Right ventricle myocardium superior (tissue), 1 donor: ENCODE measurements at places on chromosomes 13 and 19.

DNA sequence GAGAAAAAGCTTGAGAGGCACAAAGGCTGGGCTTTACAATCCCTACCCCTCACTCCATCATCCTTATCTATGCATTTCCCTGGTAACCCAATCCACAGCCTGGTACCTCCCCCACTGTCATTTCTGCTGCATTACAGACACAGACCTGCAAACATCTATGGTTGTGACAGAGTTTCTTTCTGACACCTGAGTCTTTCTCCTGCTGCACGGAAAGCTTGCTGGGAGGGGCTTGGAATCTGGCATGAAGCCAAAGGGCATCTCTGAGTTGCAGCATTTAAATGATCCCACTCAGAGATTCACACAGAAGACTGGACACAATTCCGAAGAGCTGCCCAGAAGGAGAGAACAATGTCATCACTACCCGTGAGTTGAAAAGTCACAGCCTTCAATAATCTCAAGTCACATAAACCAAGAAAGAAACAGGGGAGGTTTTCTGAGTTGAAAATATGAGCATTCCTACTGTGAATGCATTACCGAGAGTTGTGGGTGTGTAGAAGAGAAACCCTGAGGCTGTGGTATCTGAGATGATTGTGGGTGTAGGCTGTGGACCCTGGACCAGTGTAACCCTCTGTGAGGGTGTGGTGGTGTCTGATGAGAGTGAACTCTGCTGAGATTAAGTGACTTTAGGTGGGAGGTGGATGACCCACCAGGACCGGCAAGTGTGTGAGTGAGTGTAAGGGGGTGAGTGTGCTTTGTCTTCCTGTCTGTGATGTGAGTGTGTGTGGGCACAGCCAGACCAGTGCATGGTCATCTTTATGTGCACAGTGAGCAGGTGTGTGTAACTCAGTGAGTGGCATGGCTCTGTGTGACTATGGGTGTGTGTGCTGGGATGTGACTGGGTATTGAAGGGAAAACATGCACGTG is at the start of gene LGALS14:
Gene LGALS14, plus strand, starts transcription at position 301 of the 864 bp plus-strand sequence. Its CDS starts 48 bp downstream, at position 349.
- no peak for DNase-seq

DNA sequence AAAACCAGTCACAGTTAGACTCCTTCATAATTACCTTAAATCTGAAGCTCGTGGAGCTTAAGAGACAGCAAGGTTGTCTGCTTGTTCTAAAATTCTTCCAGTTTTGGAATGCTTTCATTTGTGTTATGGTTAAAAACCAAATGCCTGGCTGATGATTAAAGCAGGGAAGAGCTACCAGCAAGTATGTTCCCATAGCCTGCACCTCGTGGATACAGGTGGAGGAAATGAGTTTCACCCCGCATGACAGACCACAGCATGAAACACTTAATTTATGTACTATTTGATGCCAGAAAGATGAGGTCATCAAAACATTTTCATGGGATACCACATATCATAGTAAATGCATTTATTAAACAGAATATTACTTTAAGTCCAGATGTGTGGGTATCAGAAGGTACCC is 416 bp upstream of the DOCK9 start:
- DNase-seq = no peak

- no peak for DNase-seq
Measured at GRCh38 chr13:79496188-79496587, 15.2 kb downstream of the NDFIP2 start.

- DNase-seq = no peak
Measured at GRCh38 chr19:17098326-17098725, 22.7 kb downstream of the MYO9B start.

DNA sequence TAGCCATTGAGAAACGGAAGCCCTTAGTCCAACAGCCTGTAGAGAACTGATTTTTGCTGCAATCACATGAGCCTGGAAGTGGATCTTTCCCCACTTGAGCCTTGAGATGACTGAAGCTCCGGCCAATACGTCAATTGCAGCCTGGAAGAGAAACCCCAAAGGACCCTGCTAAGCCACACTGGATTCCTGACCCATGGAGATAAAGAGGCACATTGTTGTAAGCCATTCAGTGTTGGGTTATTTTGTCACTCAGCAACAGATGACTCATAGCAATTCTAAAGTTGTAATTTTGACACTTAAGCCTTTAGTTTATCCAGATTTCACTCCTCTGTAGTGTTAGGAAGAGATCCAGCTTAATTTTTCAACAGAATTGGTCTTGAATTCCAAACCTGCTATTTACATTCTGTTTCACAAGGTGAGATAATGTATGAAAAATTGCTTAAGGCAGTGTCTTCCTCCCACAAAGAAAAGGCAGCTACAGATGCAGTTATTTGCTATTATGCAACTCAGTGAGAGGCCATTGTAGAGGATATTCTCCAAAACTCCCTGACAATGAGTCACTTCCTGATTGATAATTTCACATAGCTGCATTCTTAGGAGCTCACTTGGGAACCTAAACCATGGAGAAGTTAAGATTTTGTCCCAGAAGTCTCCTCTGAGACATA is 59.4 kb upstream of the TSHZ3 start:
- no peak for DNase-seq

DNA sequence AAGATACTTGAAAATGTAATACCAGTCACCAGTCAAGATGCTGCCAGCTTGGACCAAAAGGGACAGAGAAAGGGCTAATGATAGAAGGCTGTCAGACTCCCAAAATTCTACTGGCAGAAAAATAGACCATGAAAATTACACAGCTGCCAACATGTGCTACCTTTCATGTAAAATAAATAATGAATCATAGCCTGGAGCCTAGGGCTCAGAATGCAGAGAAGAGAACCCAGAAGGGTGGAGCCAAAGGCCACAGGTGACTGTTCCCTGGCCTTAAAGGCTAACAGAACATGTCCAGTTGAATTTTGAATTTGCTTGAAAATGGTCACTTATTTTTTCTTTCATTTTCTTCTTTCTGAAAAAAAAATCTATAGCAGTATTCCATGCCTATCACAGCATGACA is 1827.0 kb upstream of the MIR17HG start:
- no peak for DNase-seq

GRCh38 chr13:21053231-21053630 is 8.2 kb downstream of the LATS2 start:
- no peak for DNase-seq

DNA sequence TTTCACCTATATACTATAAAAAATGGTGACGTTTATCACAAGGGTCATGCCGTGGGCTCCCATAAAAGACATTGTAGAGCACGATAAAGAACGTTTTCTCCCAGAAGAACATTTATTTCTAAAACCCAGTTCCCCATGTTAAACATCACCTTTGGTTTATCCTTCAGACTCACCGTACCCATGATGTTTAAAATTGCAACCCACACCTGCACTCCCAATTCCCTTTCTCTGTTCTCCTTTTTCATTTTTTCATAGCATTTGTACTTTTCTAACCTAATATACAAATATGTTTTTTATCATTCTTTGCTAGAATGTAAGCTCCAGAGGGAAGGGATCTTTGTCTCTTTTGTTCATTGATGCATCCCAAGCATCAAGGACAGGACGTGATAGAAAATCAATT is 2.0 kb downstream of the RCBTB2 start:
- no peak for DNase-seq

DNA sequence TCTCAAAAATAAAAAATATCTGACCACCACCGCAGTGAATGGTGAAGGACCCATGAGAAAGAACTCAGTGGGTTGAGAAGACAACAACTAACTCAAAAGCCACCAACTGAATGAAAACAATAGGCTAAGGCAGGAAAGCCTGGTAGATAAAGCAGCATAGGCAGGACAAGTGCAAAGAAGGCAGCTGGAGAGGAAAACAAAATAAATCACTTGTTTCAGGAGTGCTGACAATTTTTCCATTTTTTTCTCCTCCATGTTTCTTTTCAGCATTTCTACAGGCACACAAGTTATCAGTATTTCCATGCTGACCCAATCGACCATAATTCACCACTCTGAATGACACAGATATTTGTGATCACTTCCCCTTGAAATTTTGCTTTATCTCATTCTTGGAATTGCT is 597.8 kb downstream of the LIG4 start:
- no peak for DNase-seq

GRCh38 chr13:46179491-46179908 is 2.5 kb downstream of the LCP1 start:
- DNase-seq = peak; percentile 68

GRCh38 chr13:82036602-82037001 is 1695.7 kb upstream of the SPRY2 start:
- DNase-seq = no peak

- peak; percentile 66 for DNase-seq
Measured at GRCh38 chr13:30892966-30893365, 13.1 kb upstream of the MEDAG start.

- DNase-seq = no peak
Measured at GRCh38 chr13:100707818-100708740, 33.5 kb upstream of the TMTC4 start.

GRCh38 chr19:1647501-1648458 is 4.6 kb downstream of the TCF3 start:
- DNase-seq = no peak

DNA sequence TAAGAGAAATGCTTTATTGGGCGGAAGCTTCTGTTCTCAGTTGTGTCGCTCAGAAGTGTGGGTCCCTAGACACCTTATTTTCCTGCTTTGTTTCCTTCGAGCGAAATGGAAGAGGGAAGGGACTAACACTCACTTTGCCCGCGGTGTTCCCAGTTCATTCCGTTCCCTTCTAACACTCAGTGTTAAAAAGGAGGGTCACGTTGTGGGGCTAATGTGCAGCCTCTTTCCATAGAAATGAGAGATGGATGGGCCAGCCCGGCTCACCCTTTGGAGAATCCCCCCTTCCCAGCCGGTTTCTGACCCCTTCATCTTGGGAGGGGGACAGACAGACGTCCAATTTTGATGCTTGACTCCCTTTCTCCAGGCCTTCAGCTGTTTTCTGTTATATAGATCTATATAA is 2.3 kb downstream of the ATP11A start:
- DNase-seq = no peak

GRCh38 chr13:113476811-113477210 is 13.7 kb downstream of the DCUN1D2 start:
- no peak for DNase-seq

GRCh38 chr13:75399879-75400217 is 82.1 kb downstream of the TBC1D4 start:
- no peak for DNase-seq

DNA sequence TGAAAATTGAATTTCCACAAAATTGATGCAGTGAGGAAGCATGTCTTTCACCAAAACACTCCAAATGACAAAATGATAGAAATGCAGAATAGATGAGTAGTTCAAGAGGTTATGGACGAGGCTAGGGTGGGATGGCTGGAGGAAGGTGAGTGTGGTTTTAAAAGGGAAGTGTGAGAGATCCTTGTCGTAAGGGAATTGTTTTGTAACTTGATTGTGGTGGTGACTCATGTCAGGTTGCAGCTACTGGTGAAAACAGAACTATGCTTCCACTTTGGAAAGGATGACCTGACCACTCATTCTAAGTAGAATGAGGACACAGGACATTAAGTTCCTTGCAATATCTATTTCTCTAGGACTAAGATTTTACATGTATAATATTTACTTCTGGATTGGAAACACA is 345.7 kb downstream of the MTUS2 start:
- DNase-seq = no peak

DNA sequence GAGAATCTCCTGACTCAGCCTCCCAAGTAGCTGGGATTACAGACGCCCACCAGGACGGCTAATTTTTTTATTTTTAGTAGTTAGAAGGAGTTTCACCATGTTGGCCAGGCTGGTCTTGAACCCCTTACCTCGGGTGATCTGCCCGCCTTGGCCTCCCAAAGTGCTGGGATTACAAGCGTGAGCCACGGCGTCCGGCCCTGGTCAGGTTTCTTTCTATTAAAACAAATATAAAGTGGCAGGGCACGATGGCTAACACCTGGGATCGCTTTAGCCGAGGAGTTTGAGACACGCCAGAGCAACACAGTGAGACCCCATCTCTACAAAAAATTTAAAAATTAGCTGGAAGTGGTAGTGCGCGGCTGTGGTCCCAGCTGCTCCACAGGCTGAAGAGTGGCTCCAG is 1.5 kb upstream of the MED25 start:
- DNase-seq = no peak

DNA sequence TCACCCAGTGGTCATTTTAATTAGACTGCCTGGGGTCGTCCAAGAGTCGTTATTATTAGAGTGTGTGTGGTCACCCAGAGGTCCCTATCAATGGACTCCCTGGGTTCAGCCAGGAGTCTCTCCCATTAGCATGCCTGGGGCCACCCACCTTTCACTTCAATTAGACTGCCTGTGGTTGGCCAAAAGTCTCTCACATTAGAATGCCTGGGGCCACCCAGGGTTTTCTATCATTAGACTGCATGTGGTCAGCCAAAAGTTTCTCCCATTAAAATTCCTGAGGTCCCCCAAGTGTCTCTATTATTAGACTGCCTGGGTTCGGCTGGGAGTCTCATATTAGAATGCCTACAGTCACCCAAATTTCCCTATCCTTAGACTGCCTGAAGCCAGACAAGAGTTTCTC is 1472.6 kb downstream of the UQCRFS1 start:
- DNase-seq = no peak

DNA sequence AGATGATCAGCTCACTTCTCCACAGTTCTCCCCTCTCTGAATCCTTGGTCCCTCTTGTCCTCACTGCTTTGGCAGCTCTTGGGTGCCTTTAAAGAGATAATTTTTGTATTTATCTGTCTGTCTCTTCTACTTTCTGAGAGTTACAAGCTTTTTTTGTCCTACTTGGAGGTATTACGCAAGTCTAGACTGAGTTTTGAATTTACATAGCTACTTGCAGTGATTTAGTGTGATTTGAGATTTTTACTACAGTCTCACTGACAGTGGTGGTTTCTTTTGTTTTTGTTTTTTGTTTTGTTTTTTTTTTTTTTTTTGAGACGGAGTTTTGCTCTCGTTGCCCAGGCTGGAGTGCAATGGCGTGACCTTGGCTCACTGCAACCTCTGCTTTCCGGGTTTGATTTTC is 22.1 kb downstream of the URI1 start:
- DNase-seq = no peak

GRCh38 chr19:49767967-49768581 is 1.3 kb downstream of the AP2A1 start:
- DNase-seq = no peak

- DNase-seq = no peak
Measured at GRCh38 chr19:55082020-55082851, 6.6 kb downstream of the EPS8L1 start.

GRCh38 chr19:49200238-49200862 is 42.8 kb downstream of the TRPM4 start:
- DNase-seq = no peak

DNA sequence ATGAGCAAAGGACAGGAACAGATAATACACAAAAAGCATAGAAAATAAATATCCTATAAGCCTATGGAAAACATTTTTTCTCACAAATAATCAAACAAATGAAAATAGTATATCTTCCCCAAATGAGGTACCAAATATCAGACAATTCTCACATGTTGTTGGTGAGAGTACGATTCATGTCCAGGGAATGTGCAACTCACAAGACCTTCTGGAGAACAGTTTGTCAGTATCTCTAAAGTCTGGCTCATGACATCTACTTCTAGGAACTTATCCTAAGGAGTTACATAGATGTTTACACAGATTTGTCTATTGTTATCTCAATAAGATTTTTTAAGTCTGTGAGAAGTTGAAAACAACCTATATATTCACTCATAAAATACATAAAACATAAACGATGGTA is 80.3 kb upstream of the ARHGEF7 start:
- DNase-seq = no peak

DNA sequence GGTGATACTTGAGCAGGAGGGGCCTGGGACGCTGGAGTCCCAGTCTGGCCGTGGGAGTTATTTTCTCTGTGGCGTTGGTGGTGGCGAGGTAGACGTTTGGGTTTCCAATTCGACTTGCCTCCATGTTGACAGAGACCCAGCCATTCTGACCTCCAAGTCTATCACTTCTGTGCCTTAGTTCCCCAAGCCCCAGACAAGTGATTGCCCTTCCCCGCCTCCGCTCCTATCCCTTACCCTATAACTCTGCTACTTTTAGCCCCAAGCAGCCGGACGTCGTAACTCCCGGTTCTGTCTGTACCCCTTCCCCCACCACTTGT is 549 bp downstream of the TIMM50 start:
- no peak for DNase-seq
